ENCODE measurements at places on chromosomes 2 and 18.

DNA sequence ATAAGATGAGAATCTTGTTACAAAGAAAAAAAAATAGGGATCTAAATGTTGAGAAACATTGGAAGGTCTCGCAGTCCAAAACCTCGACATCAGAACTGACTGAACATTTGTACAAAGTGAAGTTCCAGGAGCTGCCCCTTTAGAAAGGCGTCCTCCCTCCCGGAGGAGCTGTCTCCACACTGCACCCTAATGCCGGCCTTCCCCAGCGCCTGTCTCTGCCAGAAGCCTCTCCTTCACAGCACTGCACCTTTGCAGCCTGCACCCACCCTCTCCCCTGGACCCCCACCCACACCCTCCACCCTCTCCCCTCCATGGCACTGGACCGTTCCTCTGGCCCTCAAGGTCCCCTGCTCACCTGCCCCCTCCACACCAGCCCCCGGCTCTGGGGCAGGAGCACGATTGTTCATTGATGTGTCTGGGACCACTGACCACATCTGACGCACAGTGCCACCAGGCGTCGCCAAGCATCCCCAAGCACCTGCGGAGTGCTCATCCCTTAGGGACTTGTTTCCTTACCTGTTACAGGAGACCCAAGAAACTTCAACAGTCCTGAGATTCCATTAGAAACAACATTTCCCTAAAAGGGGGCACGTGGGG, 90.3 kb upstream of the SNTG2 start:
- no peak for DNase-seq

DNA sequence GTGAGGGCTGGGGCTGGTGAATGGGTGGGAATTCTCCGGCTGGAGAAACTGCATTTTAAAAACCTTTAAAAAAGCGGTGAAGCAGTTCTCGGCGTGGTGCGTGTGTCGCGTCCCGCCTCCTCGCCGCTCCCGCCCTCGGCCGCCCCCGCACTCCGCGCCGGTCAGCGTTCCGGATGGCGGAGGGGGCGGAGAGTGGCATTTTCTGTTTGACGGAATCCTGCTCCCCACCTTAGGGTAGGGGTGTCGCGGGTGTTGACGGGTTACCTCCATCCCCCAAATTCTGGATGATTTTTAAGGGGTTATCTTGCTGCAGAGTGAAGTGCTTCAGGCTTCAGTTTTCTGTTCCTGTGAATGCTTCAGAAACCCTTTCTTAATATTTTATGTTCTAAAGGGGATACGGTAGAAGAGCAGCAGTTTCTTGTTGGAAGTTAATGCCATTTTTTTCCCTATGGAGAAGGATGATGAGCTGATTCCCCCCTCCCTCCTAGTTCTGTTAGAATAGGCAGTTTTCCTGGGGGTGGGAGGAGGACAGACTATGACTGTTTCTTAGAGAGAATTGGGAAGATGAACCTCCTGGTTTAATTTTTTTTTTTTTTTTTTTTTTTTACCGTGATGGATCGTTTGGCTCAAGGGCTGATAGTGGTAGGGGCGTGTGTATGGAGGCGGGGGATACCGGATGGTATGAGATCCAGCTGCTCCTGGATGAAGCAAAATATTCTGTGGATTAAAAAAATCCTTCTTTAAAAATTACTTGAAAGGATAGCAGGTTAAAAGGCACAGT, 756 bp downstream of the ABI2 start:
- DNase-seq = no peak

DNA sequence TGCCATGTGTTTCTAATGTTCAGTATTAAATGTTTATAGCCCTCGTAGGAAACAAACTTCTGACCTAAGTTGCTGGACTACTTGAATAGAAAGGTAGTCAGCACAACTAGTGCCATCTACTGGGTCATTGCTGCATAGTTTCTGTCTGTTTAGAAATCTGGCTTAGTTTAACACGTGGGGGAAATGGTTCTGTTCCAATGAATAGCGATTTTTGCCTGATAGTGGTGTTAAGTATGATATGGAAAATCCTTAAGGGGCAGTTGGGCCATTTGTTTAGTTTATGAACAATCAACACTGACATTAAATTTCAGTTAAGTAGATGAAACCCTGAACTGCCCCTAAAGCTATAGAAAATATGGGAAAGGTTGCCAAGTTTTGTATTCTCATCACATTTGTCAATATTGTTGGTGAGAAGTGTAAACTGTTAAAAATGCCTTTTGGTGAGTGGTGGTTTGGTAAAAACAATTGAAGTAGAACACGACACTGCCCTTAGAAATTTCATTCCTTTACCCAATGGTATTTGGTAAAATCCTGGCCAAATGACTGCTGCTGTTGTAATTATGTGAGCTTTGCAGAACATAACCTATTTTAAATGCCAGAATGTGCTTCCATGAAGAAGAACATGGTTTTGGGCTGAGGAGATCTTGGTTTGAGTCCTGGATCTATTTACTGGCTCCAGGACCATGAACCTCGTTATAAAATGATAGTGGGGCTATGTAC, 13.2 kb downstream of the NABP1 start:
- DNase-seq = no peak

- DNase-seq = no peak
Measured at GRCh38 chr18:42045346-42045745, 90.3 kb downstream of the PIK3C3 start.

DNA sequence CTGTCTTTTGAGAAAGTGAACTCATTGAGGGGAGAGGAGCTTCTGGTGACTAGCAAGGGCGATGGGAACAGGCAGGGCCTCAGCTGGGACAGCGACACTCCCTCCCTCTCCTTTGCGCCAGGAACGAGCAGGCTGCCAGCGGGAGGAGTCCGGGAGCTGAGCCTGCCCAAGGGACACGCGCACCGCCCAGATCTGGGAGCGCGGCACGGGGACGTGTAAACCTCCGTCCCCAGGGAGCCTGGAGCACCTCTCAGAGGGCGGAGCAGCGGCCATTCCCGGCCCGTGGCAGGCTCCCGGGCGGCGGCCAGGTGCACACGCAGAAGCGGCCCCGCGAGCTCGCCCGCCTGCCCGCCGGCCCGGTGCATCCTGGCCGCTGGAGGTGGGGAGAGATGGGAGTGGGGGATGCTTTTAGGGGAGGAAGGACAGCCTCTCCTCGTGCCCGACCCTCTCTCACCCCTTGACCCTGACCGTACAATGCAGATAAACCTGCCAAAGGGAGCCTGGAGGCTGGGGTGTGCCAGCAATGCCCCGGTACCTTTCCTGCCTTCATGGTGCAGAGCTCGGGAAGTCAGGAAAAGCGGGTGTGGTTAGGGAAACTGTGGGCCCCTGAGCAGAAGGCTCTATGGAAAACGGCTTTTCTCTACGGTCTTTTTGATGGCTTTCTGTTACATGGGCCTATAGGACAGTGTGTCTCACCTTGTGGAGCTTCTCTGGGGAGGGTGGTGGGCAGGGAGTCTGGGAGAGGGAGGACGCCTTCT, 2.2 kb downstream of the AQP4 start:
- DNase-seq = peak; percentile 63

GRCh38 chr2:127188797-127189196, 31.3 kb downstream of the CYP27C1 start:
- DNase-seq = no peak

- no peak for DNase-seq
Measured at GRCh38 chr2:215772003-215772402, 241.3 kb downstream of the MREG start.

- peak; percentile 64 for DNase-seq
Measured at GRCh38 chr18:76620321-76621170, 125.5 kb upstream of the ZNF516 start.

DNA sequence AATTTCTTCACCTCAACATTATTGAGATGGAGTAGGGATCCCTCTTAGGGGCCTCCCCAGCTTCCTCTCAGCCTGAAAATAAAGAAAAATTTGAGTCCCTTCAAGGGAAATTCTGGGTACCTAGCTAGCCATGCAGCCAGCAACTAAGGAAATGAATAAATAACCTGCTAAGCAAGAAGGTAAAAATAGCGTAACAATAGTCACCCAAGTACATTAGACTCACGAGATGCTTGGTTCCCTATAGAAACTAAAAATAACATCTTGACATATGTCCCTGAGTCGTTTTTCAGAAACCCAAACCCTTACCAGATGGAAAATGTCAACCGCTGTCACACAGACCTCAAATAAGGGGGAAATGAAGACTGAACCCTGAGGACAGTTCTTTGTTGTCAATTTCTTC, 51.9 kb downstream of the CACNB4 start:
- DNase-seq = no peak

- DNase-seq = no peak
Measured at GRCh38 chr18:55453186-55453585, 134.8 kb downstream of the TCF4 start.

DNA sequence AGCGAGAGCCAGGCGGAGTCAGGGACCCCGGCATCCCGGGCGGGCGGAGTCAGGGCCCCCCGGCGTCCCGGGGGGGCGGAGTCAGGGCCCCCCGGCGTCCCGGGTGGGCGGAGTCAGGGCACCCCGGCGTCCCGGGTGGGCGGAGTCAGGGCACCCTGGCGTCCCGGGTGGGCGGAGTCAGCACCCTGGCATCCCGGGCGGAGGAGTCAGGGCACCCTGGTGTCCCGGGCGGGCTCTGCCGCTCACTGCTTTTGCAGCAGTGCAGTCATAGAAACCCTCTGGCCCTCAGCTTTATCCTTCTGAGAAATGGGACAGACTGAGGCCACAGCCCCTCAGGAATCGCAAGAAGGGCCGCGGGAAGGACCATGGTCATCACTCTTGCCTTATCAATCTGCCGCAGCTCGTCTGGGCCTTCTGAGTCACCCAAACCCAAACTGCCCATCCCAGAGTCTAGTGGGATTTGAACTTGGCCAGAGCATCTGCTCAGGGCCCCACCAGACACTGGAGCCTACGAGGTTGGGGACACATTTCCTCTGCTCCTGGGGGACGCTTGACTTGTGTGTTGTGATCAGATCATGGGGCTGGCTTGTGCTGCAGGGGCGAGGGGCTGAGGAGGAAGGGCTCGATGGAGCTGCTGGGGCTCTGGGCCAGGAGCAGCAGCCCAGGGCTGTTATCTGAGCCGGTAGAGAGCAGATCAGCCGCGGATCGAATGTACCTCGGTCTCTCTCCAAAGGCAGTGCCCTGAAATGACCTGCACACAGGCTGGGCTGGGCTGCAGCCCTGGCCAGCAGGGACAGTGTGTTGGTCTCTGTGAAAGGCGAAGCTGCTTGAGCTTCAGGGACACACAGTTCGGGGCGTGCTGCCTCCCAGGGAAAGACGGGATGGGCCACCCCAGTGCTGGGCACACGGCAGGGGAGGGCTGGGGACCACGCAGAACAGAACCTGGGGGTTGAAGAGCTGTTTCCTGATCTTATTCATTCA, 290.1 kb upstream of the HDAC4 start:
- no peak for DNase-seq

Data from breast epithelium (tissue), 4 donors.